Stimulated activated CD4-positive, alpha-beta T cell treated with anti-CD3 and anti-CD28 coated beads, Interleukin-2, amount 100 ng/mL, for 24 hours (primary cell): ENCODE measurements at places on chromosomes 1 and 21.

GRCh38 chr1:58717979-58718378 lies 18.1 kb upstream of the MYSM1 start:
- DNase-seq, result no peak

DNA sequence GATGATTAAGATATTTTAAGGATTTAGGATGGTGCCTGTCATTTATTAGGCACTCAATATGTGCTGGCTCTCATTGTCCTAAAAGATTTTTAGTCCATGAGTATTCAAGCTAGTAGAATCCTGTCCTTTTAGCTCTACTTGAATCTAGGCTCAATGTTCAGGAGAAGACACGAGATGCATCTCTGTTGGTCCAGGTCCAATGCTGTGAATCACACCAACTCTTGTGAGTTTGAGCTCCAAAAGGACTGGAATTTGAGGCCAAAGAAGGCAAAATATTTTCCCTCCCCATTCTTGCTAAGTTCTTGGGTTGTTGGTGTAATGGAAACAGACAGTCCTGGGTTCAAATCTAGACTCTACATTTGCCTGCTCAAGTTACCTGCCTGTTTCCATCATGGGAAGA lies 1.4 kb upstream of the PODN start:
- no peak for DNase-seq

- no peak for DNase-seq
These were observed 215.8 kb upstream of the JUN start for GRCh38 chr1:58999676-59000075.

DNA sequence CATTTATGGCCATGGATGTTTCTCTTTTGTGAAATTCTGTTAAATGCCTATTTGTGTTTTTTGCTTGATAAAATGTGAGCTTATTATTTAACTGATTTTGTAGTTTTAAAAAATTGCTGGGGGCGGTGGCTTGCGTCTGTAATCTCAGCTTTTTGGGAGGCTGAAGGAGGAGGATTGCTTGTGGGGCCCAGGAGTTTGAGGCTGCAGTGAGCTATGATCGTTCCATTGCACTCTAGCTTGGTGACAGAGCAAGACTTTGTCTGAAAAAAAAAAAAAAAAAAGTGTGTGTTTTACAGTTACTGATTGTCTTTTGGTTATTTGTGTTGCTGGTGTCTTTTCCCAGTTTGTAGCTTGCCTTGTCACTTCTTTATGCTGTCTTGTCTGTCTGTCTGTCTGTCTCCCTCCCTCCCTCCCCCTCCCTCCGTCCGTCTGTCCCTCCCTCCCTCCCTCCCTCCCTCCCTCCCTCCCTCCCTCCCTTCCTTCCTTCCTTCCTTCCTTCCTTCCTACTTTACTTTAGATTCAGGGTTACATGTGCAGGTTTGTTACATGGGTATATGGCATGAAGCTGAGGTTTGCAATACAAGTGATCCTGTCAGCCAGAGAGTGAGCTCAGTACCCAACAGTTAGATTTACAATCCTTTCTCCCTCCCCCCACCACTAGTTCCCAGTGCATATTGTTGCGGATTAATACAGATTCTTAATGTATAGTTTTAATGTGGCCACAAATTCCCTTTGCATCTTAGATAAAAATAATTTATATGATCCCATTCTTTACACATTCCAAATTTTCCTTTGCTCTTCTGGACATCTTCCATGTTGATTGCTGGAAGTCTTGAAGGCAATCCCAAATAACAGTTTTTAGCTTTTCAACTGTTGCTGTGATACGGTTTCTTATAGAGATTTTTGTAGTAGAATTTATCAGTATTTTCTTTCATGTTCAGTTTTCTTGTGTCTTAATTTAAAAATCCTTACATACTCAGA lies 25.1 kb downstream of the PTBP2 start:
- DNase-seq, result no peak
